ENCODE measurements at places on chromosomes 3 and 15. TPM values are rescaled to one million over a fixed set of nuclear protein-coding genes. Genes with fewer than 3 reads are reported as not detected.

DNA sequence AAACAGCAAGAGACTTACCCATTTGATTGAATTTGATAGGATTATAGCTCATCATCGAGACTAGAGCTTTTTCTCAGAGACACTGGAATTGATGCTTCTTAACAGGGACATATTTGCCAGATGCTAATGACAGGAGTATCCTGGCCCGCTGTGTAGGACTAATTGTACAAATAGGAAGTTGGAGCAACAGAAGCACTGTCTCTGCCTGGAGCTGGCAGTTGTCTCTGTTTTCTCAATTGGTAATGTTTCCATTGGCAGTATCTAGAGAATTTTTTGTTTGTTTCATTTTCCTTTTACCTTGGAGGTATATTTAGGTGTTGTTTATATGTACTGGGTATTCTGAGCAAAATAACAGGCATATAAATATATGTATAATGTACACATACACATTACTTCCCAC is 8.9 kb upstream of the PCOLCE2 start:
- no peak for DNase-seq

GRCh38 chr3:155853214-155854140 is 750 bp downstream of the SLC33A1 start:
- peak; percentile 43 for DNase-seq

- DNase-seq, result no peak
These were observed 72.5 kb upstream of the POLG start for GRCh38 chr15:89406940-89407607.

DNA sequence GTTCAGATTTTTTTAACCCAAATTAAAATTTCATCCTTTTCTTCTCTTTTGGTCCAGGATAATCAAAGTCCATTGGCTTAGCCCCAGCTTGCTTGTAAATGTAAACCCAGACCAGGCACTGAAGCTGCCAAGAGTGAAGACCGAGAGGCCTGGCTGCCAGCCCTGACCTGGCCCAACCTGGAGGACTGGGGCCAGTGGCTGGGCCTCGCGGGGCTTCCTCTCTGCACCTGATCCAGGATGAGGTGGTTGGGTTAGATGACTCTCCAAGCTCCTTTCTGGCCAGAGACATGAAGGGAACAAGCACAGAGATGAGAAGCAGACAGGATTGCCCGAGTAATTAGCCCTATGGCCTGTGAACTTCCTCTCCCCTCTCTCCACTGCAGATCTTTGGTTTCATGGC is 50.6 kb downstream of the CMTM6 start:
- no peak for DNase-seq

DNA sequence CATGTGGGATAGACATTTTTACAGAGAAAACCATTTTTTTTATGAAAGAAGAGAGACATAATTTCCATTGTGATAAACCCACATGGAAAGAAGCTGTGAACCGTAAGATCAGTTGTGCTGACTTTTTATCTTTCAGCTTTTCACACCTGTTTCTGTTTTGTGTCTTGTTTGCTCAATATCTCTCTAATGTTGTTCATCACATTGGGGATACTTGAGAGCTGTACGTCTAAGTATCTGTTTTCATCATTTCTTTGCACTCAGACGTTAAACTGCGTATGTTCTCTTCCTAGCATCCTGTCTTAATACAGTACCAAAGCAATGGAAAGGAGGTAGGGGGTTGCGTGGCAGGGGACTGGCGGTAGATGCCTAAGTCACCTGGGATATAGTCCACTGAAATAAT is 449.0 kb downstream of the NAALADL2 start:
- no peak for DNase-seq

GRCh38 chr15:54803134-54803808 is 393.5 kb downstream of the RSL24D1 start:
- no peak for DNase-seq

GRCh38 chr3:11317300-11317699 is 45.1 kb downstream of the ATG7 start:
- no peak for DNase-seq

- peak; percentile 27 for DNase-seq
These were observed 75.9 kb downstream of the ZBTB20 start for GRCh38 chr3:115071166-115071565.

DNA sequence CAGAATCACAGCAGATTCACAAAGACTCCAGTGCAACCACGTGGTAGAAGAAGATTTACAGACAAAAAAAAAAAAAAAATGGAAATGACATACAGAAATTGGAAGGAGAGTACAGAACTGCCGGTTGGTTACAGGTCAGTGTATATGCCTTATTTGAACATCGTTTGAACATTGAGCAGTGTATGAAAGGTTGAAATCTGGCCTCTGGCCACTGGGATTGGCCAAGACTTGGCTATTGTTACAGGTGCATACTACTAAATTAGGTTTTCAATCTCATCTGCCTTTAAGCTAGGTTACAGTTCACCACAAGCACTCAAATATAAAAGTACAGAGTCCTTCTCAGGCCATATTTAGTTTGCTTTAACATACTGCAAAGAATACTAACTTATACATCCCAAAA is 59.8 kb downstream of the THBS1 start:
- no peak for DNase-seq

DNA sequence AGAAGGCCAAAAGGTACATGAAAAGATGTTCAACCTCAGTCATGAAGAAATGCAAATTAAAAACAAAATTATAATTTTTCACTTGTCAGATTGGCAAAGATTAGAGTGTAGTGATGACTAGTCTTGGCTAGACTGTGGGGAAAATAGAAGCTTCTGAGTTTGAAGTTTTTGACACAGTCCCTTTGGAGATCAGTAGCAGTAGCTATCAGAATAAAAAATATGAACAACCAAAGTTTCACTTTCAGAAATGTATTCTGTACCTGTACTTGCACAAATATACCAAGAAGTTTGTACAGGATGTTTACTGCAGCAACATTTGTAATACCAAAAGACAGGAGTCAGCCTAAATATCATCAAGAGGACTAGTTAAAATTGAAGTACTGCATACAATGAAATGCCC is 14.1 kb downstream of the ATP2C1 start:
- no peak for DNase-seq

DNA sequence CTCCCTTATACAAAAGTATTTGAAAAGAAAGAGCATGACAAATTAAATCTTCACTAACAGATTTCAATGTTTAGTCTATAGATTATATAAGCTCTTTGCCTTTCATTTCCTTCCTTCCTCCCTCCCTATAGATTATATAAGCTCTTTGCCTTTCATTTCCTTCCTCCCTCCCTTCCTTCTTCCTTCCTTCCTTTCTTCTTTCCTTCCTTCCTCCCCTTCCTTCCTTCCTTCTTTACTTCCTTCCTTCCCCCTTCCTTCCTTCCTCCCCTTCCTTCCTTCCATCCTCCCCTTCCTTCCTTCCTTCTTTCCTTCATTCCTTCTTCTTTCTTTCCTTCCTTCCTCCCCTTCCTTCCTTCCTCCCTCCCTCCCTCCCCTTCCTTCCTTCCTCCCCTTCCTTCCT is 209.8 kb upstream of the CBLB start:
- DNase-seq, result no peak

Gene ADAMTS7
- total RNA-seq, result 7.5 TPM

Gene TGM5
- total RNA-seq, result not detected

Data from fibroblast of the aortic adventitia (primary cell).